ENCODE measurements at places on chromosomes 11 and 22. TPM values are rescaled to one million over a fixed set of nuclear protein-coding genes. Genes with fewer than 3 reads are reported as not detected.

GRCh38 chr11:19243143-19243542 lies 2.4 kb upstream of the E2F8 start:
- no peak for DNase-seq

DNA sequence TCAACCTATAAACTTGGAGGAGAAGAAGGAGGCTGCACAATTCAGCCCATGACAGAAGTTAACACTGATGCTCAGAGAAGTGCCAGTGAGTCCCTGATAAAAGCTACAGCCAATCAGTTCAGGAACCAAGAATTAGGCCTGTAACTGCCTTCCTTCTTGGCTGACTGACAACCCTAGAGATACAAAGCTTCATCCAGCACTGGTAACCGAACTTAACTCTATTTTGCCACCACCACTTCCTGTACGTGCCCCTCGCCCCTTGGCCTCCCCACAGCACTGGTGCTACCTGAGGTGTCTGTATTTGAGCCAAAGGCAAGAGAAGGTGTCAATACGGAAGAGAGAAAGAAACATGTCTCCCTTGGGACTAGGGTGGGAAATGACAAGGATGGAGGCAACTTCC lies 40.1 kb upstream of the POU2AF1 start:
- no peak for DNase-seq

DNA sequence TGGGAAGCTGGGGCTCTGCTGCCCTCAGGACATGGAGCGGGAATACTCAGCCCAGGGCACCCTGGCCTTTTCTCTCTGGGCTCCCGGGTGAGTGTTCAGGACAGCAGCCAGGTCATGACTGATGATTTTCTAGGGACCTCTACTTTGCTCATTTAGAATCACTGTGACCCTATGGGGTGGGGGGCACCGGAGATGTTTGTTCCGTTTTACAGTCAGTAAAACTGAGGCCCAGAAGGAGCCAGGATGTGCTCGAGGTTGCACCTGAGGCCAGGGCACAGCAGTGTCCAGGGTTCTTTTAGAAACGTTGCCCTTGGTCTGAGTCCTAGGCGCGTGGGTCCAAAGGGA lies 48.1 kb downstream of the SMIM38 start:
- no peak for DNase-seq

DNA sequence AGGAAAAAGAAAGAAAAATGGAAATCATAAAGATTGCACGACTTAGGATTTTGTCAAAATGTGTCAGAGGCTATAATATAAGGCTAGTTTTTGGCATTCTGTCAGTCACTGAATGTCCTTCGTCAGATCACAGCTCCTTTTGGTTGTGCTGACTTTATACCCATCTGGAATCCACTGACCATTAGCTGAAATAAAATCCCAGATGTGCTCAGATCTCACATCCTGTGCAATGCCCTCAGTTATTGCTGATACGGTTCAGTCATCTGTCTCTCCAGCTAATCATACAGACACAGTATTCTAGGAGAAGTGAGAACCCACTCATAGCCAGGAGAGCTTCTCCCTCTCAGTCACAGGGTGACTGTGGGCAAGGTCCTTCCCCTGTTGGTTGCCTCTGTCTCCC lies 11.5 kb downstream of the CD44 start:
- no peak for DNase-seq

- no peak for DNase-seq
These were observed 81.3 kb downstream of the PHF21A start for GRCh38 chr11:46039990-46040389.

- DNase-seq: no peak
These were observed 640.0 kb upstream of the ANO5 start for GRCh38 chr11:21552911-21553310.

DNA sequence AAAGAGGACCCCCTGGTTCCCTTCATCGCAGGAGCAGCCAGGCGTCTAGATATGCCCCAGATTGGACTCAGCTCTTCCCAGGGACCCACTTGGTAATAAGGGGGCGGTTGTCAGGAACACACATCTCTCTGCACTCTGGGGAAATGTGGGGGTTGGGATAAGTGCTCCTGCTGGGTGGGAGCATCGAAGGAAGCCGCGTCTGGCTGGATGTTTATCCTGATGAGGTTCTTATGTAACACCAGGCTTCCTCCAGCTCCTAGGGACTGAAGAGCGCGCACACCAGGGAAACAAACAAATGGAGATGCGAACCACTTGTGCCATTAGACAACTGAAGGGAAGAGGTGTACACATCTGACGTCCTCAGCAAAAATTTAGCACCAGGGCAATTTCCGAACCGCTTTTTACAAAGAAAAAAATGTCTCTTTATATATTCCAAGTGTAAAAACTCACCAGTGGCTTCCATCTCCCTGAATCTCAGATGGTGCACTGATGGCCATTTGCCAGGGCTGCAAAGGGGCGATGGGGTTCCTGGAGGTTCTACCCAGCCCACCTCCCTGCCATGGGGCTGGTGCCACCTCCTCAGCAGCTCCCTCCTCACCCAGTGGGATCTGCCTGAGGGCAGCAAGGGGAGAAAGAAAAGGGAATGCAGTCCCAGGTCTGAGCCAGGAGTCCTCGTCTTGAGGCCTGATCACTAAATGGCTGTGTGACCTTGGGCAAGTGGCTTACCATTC lies 89.4 kb downstream of the PKNOX2 start:
- DNase-seq: no peak

DNA sequence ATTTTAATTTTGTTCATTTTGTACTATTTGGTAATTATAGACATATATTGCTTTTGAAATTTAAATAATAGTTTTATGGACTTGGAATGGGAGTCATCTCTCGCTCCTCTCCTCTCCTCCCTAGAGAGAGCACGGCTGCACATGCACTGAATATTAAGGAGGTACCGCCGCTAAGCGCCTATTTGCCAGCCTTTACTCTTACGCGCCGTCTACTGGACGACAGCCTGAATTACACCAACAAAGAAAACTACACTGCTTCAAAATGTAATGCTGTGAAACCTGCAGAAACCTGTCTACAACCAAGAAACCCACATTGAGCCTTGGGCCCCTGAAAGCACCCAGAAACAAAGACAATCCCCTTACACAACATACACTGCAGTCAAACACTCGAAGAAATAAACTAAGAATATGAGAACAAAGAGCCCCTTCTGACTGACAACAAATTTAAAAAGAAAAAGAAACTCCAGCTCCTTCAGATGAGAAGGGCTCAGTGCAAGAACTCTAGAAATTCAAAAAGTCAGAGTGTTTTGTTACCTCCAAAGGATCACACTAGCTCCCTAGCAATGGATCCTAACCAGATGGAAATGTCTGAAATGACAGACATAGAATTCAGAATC lies 737.2 kb downstream of the LRRC4C start:
- DNase-seq: peak; percentile 7

GRCh38 chr11:128901653-128902514 lies 10.7 kb downstream of the KCNJ5 start:
- no peak for DNase-seq

- no peak for DNase-seq
These were observed 46.3 kb downstream of the PGR start for GRCh38 chr11:101083335-101083734.

GRCh38 chr22:28075358-28075981 lies 156.4 kb upstream of the PITPNB start:
- DNase-seq: peak; percentile 54

- DNase-seq: peak; percentile 61
These were observed 57.5 kb downstream of the MYEOV start for GRCh38 chr11:69351460-69351859.

DNA sequence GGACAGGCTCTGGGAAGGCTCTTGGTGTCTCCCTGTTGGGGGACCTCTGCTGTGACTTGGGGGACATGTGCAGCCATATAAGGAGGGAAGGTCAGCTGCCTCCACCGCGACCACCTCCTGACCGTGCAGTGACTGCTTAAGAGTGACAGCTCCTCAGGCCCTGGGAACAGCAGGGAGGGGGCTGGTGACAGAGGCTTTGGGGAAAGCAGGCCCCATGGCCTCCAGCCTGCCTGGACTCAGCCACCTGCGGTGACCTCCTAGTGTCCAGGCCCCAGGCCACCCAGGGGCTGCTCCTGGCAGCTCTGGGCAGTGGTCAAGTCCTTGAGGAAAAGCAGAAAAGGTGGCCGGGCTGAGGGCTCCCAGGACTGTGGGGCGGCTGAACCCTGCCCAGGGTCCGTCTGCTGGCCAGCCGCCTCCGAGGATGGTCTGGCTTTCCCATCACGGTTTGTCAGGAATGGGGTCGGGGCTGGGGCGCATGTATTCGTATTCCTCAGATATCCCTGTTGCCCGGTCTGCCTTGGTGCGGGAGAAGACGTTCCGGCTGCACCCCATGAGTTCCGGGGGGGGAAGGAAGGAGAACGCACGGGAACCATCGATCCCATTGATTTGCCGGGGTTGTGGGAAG lies 96.8 kb downstream of the WNT7B start:
- no peak for DNase-seq

DNA sequence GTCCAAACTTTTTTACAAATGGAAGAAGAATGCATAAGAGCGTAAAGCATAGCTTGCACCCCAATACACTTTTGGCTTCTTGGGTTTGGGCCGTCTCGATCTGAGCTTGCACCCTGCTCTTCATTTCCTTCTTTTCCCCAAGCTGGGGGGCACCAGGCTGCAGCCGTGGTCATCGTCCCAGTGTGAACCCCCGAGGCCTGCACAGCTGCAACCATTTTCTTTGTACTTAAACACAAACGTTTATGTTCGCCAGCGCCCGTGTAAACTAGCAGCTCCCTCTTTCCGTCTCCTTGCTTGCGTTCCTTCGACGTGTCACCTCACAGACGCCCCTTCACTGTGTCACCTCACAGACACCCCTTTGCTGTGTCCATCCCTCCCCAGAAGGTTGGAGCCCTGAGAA lies 10.1 kb downstream of the KRTAP5-5 start:
- no peak for DNase-seq

GRCh38 chr11:115282923-115283322 lies 221.3 kb downstream of the CADM1 start:
- no peak for DNase-seq

DNA sequence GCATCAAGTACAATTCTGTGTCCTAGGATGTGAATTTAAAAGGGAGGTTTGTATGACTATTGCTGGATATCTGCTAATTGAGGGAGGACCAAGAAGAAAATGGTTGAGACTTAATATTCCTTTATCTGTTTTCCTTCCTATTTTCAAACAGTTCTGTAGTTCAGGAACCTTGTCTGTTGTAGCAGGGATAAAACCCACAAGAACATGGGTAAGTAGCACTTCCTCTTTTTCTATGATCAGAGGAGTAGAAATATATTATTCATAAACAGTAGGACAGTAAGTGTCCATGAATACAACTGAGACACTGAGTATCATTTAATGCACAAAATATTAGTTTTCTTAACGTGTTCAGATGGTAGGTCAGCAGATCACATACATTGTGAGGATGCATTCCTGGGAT lies 7.6 kb downstream of the MS4A3 start:
- DNase-seq: no peak

DNA sequence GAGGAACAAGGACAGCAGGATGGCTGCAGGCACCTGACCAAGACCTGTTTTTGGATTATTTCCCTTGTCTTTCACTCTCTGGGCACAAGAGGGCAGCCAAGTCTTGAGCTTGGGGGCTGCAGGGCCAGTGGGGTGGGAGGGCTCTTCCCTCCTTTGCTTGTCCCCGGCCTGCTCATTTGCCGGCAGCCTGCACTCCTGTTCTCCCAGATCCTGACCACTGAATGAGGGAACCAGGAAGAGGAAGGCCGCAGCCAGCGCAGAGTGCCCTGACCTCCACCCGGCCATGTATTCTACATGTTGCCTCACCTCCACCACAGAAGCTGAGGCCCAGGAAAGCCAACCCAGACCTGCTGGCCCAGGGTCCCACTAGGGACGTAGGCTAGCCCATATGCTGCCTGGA lies 15.5 kb upstream of the NNMT start:
- peak; percentile 90 for DNase-seq

DNA sequence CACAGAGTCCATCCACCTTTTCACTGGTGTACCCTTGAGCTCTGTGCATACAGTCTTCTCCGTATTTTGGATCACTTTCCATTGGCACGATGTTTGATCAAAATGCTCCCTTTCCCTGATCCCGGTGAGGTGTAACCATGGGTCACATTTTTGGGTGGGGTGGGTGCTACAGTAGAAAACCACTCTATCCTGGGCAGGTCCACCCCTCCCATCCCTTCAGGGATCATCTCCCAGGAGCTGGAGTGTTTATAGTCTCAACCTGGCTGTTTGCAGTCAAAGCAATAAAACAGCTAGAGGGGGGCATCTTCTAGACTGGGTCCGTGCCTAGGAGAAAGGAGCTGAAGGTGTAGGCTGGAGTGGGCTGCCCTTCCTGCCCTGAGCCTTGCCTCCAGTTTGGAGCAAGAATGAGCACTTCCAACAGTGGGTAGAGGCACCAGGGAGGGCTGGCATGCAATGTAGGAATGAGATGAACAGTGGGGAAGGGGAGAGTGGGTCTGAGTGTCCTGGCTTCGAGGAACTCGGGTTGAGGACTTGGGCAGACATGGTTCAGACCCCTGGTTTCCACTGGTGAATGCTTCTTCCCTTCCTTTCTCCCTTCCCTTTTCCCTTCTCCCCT lies 38.8 kb downstream of the RNF141 start:
- no peak for DNase-seq

DNA sequence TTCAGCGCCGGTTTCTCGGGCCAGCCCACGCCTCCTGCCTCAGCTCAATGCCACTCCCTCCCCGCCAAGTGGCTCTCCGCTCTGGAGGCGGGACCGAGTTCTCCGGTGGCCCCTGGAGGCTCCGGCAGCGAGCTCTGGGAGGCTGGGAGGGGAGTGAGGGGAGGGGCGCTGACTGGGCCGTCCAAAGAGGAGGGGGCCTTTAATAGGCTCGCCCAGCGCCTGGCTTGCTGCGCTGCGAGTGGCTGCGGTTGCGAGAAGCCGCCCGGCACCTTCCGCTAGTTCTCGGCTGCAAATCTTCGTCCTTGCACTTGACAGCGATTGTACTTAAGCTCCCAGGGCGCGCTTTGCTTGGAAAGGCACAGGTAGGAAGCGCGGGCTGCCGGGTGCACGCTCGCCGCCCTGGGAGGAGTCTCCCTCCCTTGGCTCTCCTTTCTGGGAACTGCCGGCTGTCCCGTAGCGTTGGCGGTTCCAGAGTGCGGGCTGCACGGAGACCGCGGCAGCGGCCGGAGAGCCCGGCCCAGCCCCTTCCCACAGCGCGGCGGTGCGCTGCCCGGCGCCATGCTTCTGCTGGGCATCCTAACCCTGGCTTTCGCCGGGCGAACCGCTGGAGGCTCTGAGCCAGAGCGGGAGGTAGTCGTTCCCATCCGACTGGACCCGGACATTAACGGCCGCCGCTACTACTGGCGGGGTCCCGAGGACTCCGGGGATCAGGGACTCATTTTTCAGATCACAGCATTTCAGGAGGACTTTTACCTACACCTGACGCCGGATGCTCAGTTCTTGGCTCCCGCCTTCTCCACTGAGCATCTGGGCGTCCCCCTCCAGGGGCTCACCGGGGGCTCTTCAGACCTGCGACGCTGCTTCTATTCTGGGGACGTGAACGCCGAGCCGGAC lies at the start of gene ADAMTS15:
ADAMTS15 (plus strand) TSS at position 230 of the 894 bp plus-strand sequence; CDS start at position 559, 329 bp downstream.
- DNase-seq: peak; percentile 70

The UCP3 gene
- 1.1 TPM for polyA plus RNA-seq

The ACR gene
- 0.43 TPM for polyA plus RNA-seq

The SPI1 gene
- polyA plus RNA-seq: not detected

All from endothelial cell of umbilical vein (primary cell).